A549 treated with dexamethasone at 1 μM for 4 hours (cell line): ENCODE measurements at places on chromosomes 12 and 14. TPM values are rescaled to one million over a fixed set of nuclear protein-coding genes. Genes with fewer than 3 reads are reported as not detected.

CBLN3 gene
- total RNA-seq = 0.84 to 1.3 TPM (median 1.0 TPM) in 5 replicates

NXPH4 gene
- total RNA-seq = 3.7 to 6.8 TPM (median 5.3 TPM) in 5 replicates

CELA1 gene
- not detected in 5 replicates for total RNA-seq

RPGRIP1 gene
- total RNA-seq = 0.15 to 0.39 TPM (median 0.25 TPM) in 5 replicates

HRK gene
- total RNA-seq = 1.3 to 2.1 TPM (median 1.6 TPM) in 5 replicates

LYZ gene
- total RNA-seq = 0.06 to 0.45 TPM (median 0.07 TPM) in 3 of 5 replicates, not detected in the others

SIX4 gene
- 1.7 to 3.1 TPM (median 2.8 TPM) in 5 replicates for total RNA-seq

CCDC91 gene
- total RNA-seq = 20.0 to 27.5 TPM (median 22.6 TPM) in 5 replicates

GPR84 gene
- 0.05 to 0.13 TPM (median 0.09 TPM) in 3 of 5 replicates, not detected in the others for total RNA-seq

DDX51 gene
- total RNA-seq = 18.8 to 27.9 TPM (median 25.7 TPM) in 5 replicates

P2RX2 gene
- 0.05 TPM in 1 of 5 replicates, not detected in the others for total RNA-seq

OR6C2 gene
- not detected in 5 replicates for total RNA-seq

SRSF5 gene
- 232 to 379 TPM (median 294 TPM) in 5 replicates for total RNA-seq

GALNT8 gene
- total RNA-seq = 0.02 TPM in 1 of 5 replicates, not detected in the others

FOXG1 gene
- 0.15 to 0.25 TPM (median 0.23 TPM) in 5 replicates for total RNA-seq

PDZRN4 gene
- 0.02 to 0.05 TPM (median 0.04 TPM) in 3 of 5 replicates, not detected in the others for total RNA-seq

PA2G4 gene
- 310 to 332 TPM (median 329 TPM) in 5 replicates for total RNA-seq

TPH2 gene
- total RNA-seq = 0.06 TPM in 1 of 5 replicates, not detected in the others
